ENCODE measurements at places on chromosomes 11 and 22. TPM values are rescaled to one million over a fixed set of nuclear protein-coding genes. Genes with fewer than 3 reads are reported as not detected.

The C11orf98 gene
- total RNA-seq: 46.8 TPM

The LRP4 gene
- total RNA-seq: 1.1 TPM

The DPAGT1 gene
- 11.8 TPM for total RNA-seq

The CCDC15 gene
- 1.7 TPM for total RNA-seq

The CHRM1 gene
- not detected for total RNA-seq

The FAM227A gene
- 1.1 TPM for total RNA-seq

The MUC5B gene
- not detected for total RNA-seq

The YPEL4 gene
- 0.79 TPM for total RNA-seq

The GAL3ST3 gene
- not detected for total RNA-seq

The CDCA5 gene
- total RNA-seq: 4.2 TPM

The AMOTL1 gene
- 40.8 TPM for total RNA-seq

The RIC3 gene
- not detected for total RNA-seq

The UBE2L3 gene
- 36.6 TPM for total RNA-seq

The OR5P2 gene
- total RNA-seq: not detected

The PRR5L gene
- 7.6 TPM for total RNA-seq

The ANO9 gene
- total RNA-seq: not detected

The KRTAP5-7 gene
- total RNA-seq: not detected

The TALDO1 gene
- total RNA-seq: 213 TPM

The MPZL2 gene
- 0.56 TPM for total RNA-seq

The KCTD14 gene
- 0.25 TPM for total RNA-seq

The GGTLC2 gene
- total RNA-seq: not detected

The DMC1 gene
- 3.2 TPM for total RNA-seq

The SLC22A25 gene
- total RNA-seq: not detected

The FZD4 gene
- 42.4 TPM for total RNA-seq

The TMA7B gene
- total RNA-seq: not detected

The MUC5AC gene
- under 0.01 TPM for total RNA-seq

The MISFA gene
- 0.31 TPM for total RNA-seq

The TRIM51 gene
- total RNA-seq: not detected

The OR51B4 gene
- not detected for total RNA-seq

The PHF21B gene
- not detected for total RNA-seq

The OR10A2 gene
- not detected for total RNA-seq

The RIMBP3B gene
- total RNA-seq: 0.26 TPM

The ASPHD2 gene
- 1.8 TPM for total RNA-seq

The TBX1 gene
- total RNA-seq: 0.13 TPM

The OR5D18 gene
- not detected for total RNA-seq

The UCP3 gene
- 0.26 TPM for total RNA-seq

The PNPLA5 gene
- not detected for total RNA-seq

The RAB39A gene
- total RNA-seq: not detected

The POU2AF2 gene
- not detected for total RNA-seq

The MIOX gene
- total RNA-seq: not detected

The OR51F2 gene
- not detected for total RNA-seq

The BRMS1 gene
- 58.0 TPM for total RNA-seq

The FUT4 gene
- total RNA-seq: 4.8 TPM
